ENCODE measurements at places on chromosomes 7 and 10. TPM values are rescaled to one million over a fixed set of nuclear protein-coding genes. Genes with fewer than 3 reads are reported as not detected.

Gene FFAR4
- not detected for total RNA-seq

Gene CHCHD3
- total RNA-seq, result 102 TPM

Gene TMEM176B
- not detected for total RNA-seq

Gene OGDHL
- total RNA-seq, result 0.22 TPM

Gene CLDN3
- total RNA-seq, result not detected

Gene OR2A42
- not detected for total RNA-seq

Gene MACROH2A2
- 17.6 TPM for total RNA-seq

Gene EGFR
- 371 TPM for total RNA-seq

Gene SPDYE8
- not detected for total RNA-seq

Gene TMEM270
- total RNA-seq, result not detected

Gene URGCP
- total RNA-seq, result 51.1 TPM

All from MCF 10A (cell line).